Placental epithelial cell (primary cell): ENCODE measurements at places on chromosomes 7 and 10. TPM values are rescaled to one million over a fixed set of nuclear protein-coding genes. Genes with fewer than 3 reads are reported as not detected.

The ADRA2A gene
- 0.79 and 2.4 TPM in 2 replicates for total RNA-seq

The ARID5B gene
- total RNA-seq = 18.2 and 18.5 TPM in 2 replicates

The SUV39H2 gene
- 8.6 and 13.8 TPM in 2 replicates for total RNA-seq

The RBP4 gene
- total RNA-seq = 0.79 and 2.2 TPM in 2 replicates

The CHST12 gene
- total RNA-seq = 3.5 and 7.3 TPM in 2 replicates

The SFXN4 gene
- 6.8 and 7.9 TPM in 2 replicates for total RNA-seq

The ZNF92 gene
- total RNA-seq = 7.1 and 7.2 TPM in 2 replicates

The EBF3 gene
- 3.0 and 5.1 TPM in 2 replicates for total RNA-seq

The ABCC2 gene
- 2.5 and 3.9 TPM in 2 replicates for total RNA-seq

The HYAL4 gene
- not detected in 2 replicates for total RNA-seq

The AIFM2 gene
- total RNA-seq = 1.3 and 2.0 TPM in 2 replicates

The OLAH gene
- total RNA-seq = not detected in 2 replicates

The ITGA8 gene
- total RNA-seq = under 0.01 TPM in 1 of 2 replicates, not detected in the other
